Stimulated activated CD4-positive, alpha-beta T cell treated with anti-CD3 and anti-CD28 coated beads, Interleukin-4, amount 100 ng/mL, for 1 hour (primary cell): ENCODE measurements at places on chromosomes 6 and 20.

DNA sequence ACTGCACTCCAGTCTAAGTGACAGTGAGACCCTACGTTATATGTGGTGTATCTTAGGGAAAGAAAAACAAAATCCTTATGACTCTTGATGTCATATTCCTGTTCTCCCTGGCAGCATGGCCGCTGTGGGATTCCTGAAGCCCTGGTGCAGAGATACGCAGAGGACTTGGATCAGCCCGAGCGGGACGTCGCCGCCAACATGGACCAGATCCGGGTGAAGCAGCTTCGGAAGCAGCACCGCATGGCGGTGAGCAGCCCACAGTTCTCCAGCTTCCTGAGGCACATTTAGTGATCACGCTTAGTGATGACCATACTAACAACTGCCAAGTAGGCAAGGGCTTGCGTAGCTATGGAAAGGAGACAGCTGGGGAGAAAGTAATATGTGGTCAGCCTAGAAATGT is 200.9 kb upstream of the UST start:
- no peak for DNase-seq

GRCh38 chr6:144193181-144193580 is 42.9 kb downstream of the STX11 start:
- no peak for DNase-seq

- no peak for DNase-seq
Measured at GRCh38 chr20:1396264-1396663, 3.4 kb upstream of the FKBP1A start.

DNA sequence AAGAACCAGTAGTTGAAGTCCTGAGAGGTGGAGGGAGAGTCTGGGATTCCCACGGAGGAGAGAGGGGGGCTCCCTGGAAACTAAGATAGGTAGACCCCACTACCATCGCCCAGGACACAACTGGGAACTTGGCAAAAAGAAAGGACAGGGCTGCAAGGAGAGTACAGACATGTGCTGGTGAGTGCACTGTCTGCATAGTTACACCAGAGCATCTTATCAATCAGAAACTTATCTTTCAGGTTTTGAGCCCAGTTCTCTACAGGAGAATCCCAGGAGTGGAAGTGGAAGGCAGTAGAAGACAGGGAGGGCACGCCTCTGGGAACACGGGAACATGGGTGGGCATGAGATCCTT is 12.2 kb downstream of the NFKBIL1 start:
- no peak for DNase-seq
